ENCODE measurements at places on chromosomes 1 and 21.
A peak's percentile ranks its signal among the peaks of the same experiment; 100 is the strongest.

GRCh38 chr21:26070121-26070520, 100.4 kb downstream of the APP start:
- no peak for DNase-seq

DNA sequence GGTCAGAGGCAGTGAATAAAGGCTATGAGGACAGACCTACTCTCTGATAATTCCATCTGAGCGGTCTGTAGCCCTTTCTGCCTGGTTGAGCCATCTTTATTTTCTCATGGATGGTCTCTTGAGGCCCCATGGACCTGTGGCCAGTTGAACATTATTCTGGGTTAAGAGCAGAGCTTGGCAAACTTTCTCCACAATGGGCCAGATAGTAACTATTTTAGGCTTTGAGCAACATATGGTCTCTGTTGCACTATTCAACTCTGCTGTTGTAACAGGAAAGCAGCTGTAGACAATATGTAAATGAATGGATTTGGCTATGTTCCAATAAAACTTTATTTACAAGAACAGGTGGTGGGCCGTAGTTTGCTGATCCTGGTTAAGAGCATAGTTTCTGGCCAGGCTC, 62.7 kb downstream of the KAZN start:
- no peak for DNase-seq

GRCh38 chr1:25056536-25056935, 126.5 kb upstream of the RUNX3 start:
- DNase-seq = no peak

GRCh38 chr1:68204977-68205630, 27.2 kb downstream of the WLS start:
- no peak for DNase-seq

DNA sequence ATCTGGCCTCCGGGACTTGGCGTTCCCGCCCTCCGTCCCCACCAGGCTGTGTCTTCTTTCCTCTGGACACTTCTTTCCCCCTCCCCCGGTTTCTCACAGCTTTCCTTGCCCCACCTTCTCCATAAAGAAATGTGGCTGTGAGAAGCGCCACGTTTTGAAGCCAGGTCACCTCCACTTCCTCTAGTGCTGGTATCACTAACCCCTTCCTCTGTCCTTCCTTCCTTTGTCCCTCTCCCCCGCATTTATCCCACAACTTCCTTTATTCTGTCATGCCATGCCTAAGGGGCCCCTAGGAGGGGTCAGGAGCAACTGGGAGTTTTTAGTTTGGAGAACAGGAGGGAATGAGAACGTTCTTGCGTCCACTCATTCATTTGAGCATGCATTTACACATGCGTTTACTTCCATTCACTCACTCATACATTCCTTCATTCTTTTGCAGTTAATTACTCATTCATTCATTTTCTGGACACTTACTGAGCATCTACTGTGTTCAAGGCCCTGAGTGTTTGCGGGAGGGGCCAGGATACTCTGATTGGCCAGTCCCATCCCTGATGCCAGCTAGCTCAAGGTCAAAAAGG, 5.0 kb upstream of the ACOT11 start:
- DNase-seq = peak; percentile 47

GRCh38 chr1:228989992-228990827, 254.9 kb downstream of the RHOU start:
- DNase-seq = peak; percentile 89

DNA sequence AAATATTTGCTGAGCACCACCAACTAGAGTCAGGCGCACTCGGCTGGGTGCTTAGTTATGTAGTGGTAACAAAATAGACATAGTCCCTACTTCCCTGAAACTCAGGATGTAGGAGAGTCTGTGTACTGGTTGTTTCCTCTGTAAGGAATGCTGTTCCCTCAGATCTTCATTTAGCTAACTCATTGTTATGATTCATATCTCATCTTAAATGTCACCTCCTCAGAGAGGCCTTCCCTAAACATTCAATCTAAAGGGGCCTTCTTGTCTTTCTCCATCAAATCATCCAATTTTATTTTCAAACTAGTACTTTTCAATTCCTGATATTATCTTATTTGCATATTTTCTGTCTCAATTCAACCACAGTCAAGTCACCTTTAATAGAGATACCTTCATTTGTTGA, 132.9 kb downstream of the PIK3R3 start:
- DNase-seq = no peak

- no peak for DNase-seq
Measured at GRCh38 chr21:26137379-26138060, 33.0 kb downstream of the APP start.

DNA sequence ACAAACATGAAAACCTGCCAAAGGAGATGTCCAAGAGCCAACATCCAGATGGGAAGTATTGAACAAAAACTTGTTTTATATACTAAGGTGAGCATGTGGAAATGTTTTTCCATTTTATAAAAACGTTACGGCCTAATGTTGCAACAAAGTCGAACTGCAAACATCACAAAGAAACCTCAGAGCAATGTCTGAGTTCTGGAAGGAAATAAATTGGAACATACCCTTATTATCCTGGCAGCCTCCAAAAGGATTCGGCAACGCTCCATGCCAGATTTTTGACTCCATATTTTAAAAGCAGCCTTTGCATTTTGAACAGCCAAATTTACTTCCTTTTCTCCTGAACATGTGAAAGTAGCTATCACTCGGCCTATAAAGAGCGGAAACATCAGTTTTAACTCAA, 3.3 kb downstream of the ALDH9A1 start:
- no peak for DNase-seq

DNA sequence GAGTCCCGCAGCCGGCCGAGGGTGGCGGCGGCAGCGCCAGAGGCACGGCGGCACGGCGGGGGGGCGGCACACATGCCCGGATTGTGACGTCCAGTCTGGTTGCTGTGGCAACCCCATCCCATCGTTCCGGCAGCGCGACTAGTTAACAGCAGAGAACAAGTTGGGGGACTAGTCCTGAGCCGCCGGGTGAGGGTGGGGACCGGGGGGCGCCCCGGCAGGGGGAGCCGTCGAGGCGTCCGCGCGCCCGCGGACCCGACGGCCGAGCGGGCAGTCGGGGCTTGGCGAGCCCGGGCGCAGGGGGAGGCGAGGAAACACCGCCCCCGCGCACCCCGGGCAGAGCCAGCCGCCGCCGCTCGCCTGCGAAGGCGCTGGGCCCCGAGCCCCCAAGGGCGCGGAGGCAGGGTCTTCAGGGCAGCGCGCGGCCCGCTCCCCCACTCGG, at the start of gene CHD5:
Gene CHD5, minus strand, starts transcription at position 54 of the 439 bp plus-strand sequence. CDS start 298 bp downstream, outside the sequence.
- no peak for DNase-seq

DNA sequence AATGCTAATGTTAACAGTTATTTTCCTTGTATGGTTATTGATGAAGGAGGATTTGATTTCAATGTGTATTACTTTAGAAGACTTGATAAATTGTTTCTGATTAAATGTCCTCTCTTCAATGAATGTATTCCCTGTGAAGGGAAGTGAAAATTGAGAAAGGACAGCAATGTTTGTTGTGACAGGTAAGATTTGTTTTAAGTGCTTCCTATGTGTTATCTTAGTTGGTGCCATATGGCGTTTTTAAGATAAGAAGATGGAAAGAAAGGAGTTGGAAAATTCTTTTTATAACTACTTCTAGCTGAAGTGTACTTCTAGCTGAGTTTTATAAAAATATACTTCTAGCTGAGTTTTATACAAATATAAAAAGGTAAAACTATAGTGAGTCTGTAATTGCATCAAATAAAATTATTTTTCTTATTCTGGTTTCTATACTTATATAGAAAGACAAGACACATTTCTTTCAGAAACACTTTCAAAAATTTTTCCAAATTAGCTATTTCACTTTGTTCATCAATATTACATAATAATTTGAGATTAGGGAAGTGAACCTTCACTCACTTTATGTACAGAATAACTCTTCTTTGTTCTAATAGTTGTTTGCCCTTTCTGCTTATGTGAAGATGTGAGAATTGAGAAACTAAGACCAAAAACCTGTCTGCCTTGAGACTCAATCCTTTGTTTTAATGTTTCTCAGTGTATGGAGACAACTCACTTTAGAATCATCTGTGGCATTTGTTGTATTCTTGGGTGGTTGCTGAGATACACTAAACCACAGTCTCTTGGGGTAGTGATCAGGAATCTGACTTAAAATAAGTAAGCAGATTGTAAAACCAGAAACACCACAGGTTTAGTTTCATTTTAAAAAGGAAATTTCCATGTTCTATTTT, 382.9 kb upstream of the B3GALT2 start:
- DNase-seq = peak; percentile 62

DNA sequence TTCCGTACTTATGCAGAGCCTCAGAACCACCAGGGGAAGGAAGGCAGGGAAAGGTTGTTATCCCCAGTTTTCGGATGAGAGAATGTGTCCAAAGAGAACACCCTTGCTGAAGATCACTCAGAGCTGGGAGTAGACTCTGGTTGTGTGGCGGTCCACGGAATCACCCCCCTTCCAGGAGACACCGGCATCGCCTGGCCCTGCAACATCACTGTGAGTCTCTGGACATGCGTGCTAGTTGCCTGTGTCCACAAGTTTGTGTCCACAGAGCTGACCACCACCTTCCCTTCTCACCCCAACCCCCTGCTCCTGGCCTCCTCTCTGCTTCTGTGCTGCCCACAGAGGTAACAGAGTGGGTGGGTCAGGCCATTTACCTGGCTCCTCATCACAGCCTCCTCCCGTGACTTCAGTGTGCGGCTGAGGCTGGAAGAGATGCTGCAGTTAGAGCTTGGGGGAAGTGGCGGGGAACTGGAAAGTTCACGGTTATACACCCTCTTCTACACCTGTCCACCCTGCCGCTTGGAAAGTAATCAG, 7.3 kb downstream of the MYBPH start:
- no peak for DNase-seq

DNA sequence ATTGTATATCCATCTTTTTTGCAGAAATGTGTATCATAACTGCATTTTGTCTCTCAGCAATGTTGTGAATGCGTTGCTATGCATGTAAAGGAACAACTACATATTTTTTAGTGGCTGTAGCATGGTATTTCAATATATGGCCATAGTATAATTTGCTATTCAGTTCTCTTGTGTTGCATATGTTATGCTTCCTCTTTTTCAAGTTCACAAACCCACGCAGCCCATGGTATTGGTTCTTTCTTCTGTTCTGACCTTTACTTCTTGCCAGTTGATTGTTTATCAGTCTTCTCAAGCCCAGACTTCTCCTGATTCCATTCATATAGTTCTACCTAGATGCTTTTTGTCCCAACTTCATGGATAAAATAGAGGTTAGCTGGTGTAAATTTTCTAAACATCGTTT, 6.1 kb downstream of the SLC22A15 start:
- no peak for DNase-seq

DNA sequence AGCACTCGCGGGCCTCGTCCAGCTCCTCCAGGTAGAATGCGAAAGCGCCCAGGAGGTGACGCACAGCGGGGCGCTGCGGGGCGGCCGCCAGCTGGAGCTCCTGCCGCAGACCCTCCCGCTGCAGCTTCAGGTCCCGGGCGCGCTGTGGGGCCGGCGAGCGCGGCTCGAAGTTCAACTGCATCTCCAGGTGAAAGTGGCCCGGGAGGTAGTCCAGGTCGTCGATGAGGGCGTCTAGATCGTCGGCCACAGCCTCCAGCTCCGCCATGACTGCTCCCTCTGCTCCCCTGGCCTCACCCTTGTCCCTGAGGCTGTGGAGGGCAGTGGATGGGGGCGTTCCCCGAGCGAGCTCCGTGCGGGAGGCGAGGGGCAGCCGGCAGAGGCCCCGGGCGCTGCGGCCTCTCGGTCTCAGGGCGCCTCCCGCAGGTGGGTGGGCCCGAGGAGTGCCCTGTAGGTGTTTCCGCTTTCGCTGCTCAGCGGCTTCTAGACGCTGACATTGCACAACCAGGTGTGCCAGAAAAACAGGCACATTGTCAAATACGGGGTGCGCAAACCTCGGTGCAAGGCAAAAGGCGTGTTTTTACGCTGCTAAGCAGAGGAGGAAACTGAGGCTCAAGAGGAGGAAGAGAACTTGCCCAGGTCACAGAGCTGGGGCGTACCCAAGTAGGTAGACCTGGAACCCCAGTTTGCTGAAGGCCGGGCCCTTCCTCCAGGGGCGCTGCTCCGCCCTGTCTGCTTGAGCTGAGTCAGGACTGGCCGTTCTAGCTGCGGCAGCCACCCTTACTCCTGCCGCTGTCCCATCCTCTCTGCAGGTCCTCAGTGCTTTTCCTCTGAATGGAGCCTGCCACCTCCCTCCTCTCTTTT, at the start of gene TTC22:
Gene TTC22, minus strand, starts transcription at position 425 of the 861 bp plus-strand sequence. Its CDS starts 160 bp downstream, at position 265.
- no peak for DNase-seq

GRCh38 chr1:9233241-9233941, 1.2 kb upstream of the H6PD start:
- DNase-seq = peak; percentile 49

DNA sequence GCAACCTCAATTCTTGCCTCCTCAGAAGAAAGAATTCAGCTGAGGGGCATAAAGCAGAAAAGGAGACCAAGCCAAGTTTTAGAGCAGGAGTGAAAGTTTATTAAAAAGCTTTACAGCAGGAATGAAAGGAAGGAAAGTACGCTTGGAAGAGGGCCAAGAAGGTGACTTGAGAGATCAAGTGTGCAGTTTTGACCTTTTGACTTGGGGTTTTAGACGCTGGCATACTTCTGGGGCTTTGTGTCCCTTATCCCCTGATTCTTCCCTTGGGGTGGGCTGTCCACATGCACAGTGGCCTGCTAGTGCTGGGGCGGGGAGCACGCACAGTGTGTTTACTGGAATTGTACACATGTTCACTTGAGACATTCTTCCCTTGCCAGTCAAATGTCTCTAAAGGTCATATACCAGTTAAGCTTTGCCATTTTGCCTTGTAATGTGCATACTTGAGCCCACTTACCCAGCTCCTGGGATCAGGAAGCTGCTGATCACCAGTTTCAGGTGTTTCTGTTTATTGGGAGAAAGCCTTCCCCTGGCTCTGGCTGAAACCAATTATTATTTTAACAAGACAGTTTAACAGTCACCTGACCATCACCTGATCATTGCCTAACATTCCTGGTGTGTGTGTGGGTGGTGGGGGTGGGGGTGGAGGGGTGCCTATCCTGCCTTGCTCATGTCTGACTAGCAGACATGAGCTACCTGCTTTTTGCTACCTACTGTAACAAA, 36.2 kb downstream of the UTP25 start:
- DNase-seq = no peak

Data from AML-193 (cell line).